Fibroblast of gingiva (primary cell): ENCODE measurements at places on chromosomes 16 and 17.

- DNase-seq = no peak
Observed at GRCh38 chr16:83198977-83199376, 572.2 kb downstream of the CDH13 start.

DNA sequence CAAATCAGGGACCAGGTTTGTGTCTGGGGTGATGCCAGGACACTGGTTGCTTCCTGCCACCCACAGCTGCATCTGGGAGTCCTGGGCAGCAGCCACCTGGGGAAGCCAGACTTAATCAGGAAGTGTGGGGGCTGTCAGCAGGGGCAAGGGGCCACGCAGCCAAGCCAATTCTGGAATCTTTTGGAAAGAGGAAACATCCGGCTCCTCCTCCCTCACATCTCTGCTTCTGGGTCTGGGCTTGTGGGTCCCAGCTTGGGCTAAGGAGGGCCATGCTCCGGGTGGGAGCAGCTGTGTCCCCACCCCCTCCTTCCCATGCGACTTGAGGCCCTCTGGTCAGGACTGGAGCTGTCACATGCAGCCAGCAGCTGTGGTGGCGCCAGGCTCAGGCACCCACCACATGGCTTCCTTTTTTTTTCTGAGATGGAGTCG, 37.0 kb upstream of the CCDC182 start:
- no peak for DNase-seq

GRCh38 chr17:7838090-7839075, 4.4 kb downstream of the KDM6B start:
- DNase-seq = peak; percentile 63

GRCh38 chr17:60641126-60641525, 36.5 kb upstream of the BCAS3 start:
- DNase-seq = peak; percentile 48

GRCh38 chr16:10992112-10992511, 47.7 kb downstream of the CLEC16A start:
- DNase-seq = peak; percentile 42

DNA sequence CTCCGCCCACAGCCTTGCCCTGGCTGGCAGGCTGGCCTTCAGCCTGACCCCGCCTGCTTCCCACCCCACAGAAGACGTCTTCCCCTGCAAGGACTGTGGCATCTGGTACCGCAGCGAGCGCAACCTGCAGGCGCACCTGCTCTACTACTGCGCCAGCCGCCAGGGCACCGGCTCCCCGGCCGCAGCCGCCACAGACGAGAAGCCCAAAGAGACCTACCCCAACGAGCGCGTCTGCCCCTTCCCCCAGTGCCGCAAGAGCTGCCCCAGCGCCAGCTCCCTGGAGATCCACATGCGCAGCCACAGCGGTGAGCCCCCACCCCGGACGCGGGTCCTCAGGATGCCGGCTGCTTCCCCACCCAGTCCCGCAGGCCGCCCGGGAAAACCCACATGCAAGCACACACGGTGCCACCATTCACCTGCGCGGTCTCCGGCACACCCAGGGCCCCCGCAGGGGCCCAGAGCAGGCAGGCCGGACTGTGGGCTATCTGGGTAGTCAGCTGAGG, 38.2 kb upstream of the ZC3H18 start:
- DNase-seq = no peak

DNA sequence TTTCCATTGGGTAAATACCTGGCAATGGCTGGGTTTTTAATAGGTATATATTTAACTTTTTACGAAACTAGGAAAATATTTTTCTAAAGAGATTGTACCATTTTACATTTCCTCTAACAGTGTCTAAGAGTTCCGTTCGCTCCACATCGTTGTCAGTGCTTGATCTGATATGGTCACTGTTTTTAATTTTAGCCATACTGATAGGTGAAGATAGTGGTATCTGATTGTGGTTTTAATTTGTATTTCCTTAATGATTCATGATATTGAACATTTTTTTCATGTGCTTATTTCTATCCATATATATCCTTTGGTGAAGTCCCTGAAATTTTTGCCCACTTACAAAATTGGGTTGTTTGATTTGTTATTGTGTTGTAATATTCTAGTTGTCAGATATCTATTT, 117.7 kb downstream of the CHD9 start:
- DNase-seq = no peak

- DNase-seq = no peak
Observed at GRCh38 chr16:735982-736453, 4.8 kb downstream of the CIAO3 start.

- no peak for DNase-seq
Observed at GRCh38 chr17:47915776-47916398, 19.9 kb downstream of the SP2 start.

- DNase-seq = peak; percentile 39
Observed at GRCh38 chr17:9363440-9364350, 211.9 kb downstream of the STX8 start.

DNA sequence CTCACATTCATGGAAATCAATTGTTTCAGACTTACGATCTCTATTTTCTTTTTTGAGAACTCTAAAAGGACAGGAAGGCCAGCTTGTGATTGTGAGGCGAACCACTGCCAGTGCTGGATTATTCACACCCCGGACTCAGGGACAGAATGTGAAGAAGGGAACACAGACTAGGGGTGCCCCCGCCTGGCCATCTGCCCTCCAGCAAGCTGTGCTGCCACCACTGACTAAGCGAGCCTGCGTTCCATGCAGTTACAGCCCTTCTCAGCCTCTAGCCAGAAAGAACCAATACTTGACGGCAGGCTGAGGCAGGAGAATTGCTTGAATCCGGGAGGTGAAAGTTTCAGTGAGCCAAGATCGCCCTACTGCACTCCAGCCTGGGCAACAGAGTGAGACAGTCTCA, 2.8 kb downstream of the HAGH start:
- peak; percentile 11 for DNase-seq

DNA sequence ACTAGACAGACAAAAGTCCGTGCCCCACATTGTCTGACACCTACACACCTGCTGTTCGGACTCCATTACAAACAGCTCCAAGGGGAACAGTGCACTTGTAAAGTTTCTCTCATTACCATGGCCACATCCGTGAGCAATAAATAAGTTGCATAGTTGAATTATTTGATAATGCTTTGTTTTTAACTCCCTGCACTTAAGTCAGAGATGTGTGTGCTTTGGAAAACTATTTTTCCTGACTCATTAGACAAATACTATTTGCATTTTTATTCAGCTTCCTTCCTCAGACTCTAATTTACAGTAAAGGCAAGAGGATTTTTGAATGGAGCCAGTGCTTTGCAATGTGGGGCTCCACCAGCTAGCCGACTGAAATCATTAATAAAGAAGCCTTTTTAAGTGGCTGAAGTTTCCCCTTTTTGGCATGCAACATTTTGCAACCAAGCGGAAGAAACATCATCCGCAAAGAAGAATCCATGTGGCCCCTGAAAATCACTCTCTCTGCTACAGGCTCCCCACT, 6.5 kb upstream of the CCL2 start:
- peak; percentile 60 for DNase-seq

GRCh38 chr16:6576606-6577005, 756.0 kb upstream of the RBFOX1 start:
- DNase-seq = no peak

- no peak for DNase-seq
Observed at GRCh38 chr16:58317608-58318152, 22.9 kb upstream of the PRSS54 start.

- no peak for DNase-seq
Observed at GRCh38 chr16:47392081-47392480, 68.8 kb downstream of the ITFG1 start.

- DNase-seq = no peak
Observed at GRCh38 chr17:63450551-63450950, 4.4 kb upstream of the CYB561 start.

GRCh38 chr16:51402298-51402697, 251.2 kb upstream of the SALL1 start:
- no peak for DNase-seq

DNA sequence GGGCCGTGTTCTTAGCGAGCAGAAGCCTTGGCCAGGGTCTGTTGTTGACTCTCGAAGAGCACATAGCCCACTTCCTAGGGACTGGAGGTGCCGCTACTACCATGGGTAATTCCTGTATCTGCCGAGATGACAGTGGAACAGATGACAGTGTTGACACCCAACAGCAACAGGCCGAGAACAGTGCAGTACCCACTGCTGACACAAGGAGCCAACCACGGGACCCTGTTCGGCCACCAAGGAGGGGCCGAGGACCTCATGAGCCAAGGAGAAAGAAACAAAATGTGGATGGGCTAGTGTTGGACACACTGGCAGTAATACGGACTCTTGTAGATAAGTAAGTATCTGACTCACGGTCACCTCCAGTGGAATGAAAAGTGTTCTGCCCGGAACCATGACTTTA, 18.5 kb downstream of the RSPRY1 start:
- no peak for DNase-seq

DNA sequence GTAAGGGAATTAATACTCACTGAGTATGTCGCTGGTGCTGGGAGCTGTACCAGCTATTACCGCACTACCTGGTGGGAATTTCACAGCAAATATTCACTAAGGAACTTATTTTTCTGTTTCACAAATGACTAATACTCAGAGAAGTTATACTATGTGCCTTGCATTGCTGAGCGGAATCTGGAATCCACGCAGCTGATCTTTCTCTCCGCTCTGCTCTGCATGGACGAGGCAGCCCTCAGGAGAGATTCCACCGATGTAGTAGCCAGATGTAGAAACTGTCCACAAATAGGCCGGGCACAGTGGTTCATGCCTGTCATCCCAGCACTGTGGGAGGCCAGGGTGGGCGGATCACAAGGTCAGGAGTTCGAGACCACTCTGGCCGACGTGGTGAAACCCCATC, 17.1 kb downstream of the NME3 start:
- DNase-seq = no peak

DNA sequence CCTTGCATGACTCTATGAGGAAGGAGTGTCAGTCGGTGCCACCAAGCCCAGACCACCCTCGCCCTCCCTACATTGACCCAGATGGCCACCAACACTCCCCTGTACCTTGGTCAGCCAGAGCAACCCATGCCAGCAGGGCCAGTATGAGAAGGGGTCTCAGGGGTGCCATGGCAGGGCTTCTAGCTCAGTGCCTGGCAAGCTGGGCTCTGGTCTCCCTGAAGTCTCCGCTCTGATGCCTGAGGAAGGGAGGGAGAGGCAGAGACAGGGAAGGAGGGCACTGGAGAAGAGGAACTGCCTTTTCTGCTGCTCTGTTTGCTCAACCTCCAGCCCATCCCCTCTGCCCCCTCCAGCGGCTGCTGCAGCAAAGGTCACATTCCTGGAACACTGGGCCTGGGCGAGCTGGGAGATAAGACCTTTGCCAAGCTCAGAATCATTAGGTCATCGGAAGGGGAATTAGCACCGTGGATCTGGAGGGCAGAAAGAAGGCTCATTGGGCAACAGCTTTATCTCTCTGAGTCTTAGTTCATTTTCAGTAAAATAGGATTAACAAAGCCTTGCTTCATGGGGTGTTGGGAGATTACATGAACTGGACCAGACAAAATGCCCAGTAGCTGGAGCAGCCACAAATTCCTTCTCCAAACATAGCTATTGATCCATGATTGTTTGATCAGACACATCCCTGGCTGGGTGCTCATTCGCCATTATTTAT, at the start of gene VTN:
TSS of gene VTN (minus strand) at position 273 of the 709 bp plus-strand sequence. CDS start at position 169, 104 bp downstream.
- DNase-seq = no peak

GRCh38 chr17:72717276-72717675, 375.2 kb downstream of the SLC39A11 start:
- no peak for DNase-seq

DNA sequence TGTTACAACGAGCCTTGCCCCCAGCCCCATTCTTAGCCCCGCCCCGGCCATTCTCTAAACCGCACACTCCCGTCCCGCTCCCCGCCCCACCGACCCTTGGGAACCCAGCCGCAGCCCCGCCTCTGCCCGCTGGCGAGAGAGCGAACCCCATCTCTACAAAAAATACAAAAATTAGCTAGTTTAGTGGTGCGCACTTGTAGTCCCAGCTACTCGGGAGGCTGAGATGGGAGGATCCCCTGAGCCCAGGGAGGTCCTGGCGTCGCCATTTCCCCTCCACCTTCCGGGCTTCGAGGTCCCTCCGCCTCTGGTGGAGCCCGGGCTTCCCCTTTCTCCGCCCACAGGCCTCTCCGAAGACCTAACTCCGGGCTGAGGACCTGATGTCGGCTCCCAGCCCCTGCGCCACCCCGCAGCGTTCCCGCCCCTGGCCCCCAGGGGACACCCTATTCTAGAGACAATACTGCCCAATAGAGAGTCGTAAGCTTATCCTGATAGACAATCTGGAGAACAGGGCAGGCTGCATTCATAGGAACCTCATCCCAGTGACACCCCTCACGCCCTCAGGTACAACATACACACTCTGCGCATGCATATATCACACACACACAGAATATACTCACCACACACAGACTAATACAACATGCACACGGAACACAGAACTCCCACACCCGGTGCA, 480 bp upstream of the PROCA1 start:
- no peak for DNase-seq

- no peak for DNase-seq
Observed at GRCh38 chr17:64032081-64032480, 11.6 kb upstream of the ICAM2 start.

- DNase-seq = no peak
Observed at GRCh38 chr16:75329943-75330342, 78.5 kb upstream of the BCAR1 start.
